Stimulated activated CD4-positive, alpha-beta T cell treated with anti-CD3 and anti-CD28 coated beads, Interleukin-4, amount 100 ng/mL, for 1 hour (primary cell): ENCODE measurements at places on chromosomes 12 and 14.

DNA sequence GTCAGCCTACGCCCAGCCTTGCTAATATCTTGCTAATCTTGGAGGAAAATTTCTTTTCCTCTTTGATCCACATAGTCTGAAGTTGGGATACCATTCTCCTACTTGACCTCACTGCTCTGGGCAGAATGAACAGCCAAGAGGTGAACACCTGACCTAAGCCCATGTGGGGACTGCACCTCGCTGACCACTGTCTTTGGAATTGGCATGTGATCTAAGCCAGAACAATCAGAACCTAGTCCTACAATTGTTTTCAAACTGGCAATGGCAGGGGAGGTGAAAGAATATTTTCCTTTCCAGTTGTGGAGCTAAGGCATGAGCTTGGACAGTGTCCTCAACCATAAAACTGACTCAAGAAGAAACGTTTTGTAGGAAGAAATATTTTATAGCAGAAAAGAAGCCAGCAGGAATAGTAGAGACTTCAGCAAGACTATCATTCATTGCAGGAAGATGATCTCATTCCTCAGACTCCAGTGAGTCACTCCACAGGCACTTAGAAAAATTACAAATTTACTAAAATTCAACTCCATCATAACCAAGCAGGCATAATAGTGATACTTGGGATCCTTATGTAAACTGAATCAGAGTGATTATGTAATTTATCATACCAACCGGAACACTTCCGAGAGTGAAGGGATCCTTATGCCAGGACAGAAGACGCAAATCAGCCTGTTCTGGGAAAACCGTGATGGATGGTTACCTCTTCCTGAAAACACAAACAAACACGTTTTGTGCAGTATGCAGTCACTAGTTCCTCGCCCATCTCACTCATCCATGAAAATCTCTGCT is 14.7 kb downstream of the PTPRO start:
- DNase-seq, result no peak

GRCh38 chr12:14769969-14770495 is 33.2 kb downstream of the WBP11 start:
- peak; percentile 89 for DNase-seq

GRCh38 chr14:54627540-54628363 is 60.8 kb downstream of the SAMD4A start:
- peak; percentile 14 for DNase-seq

GRCh38 chr12:52903285-52903854 is 1.5 kb downstream of the KRT8 start:
- peak; percentile 67 for DNase-seq

GRCh38 chr14:41404126-41404525 is 202.6 kb upstream of the LRFN5 start:
- no peak for DNase-seq

DNA sequence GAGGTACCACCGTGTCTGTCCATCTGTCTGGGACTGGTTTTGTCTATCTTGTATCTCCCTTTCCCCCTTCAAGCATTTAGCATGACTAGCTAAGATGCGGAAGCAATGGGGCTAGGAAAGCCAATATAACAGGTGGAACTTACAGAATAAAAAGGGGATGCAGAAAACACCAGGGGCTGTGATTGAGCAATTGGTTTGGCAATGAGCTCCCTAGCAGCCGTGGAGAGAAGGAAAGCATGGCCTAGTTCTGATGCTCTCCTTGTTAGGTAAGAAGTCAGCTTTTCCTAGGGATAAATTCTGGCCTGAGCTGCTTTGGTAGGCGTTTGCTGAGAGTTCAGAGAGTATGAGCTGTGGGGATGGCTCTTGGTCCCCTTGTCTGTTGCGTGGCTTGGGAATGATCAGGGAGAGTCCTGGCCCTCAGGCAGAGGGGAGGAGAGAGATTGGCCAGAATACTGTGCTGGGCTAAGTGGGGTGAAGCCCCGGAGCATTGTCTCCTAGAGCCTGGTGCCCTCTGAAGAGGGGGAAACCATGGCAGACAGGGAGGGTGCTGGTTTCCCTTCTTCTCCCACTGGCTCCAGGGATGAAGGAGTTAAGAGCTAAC is 7.1 kb downstream of the SETD1B start:
- no peak for DNase-seq

- no peak for DNase-seq
These were observed 64.5 kb downstream of the FZD10 start for GRCh38 chr12:130226771-130227170.

- DNase-seq, result no peak
These were observed 260.5 kb downstream of the RAD51B start for GRCh38 chr14:68079941-68080697.

GRCh38 chr12:2360630-2361170 is 307.9 kb downstream of the CACNA1C start:
- no peak for DNase-seq

GRCh38 chr12:129520739-129521138 is 383.1 kb downstream of the TMEM132D start:
- no peak for DNase-seq

GRCh38 chr12:29281371-29282005 is 99.5 kb downstream of the ERGIC2 start:
- DNase-seq, result no peak

GRCh38 chr12:47312808-47313426 is 233.2 kb upstream of the AMIGO2 start:
- no peak for DNase-seq

DNA sequence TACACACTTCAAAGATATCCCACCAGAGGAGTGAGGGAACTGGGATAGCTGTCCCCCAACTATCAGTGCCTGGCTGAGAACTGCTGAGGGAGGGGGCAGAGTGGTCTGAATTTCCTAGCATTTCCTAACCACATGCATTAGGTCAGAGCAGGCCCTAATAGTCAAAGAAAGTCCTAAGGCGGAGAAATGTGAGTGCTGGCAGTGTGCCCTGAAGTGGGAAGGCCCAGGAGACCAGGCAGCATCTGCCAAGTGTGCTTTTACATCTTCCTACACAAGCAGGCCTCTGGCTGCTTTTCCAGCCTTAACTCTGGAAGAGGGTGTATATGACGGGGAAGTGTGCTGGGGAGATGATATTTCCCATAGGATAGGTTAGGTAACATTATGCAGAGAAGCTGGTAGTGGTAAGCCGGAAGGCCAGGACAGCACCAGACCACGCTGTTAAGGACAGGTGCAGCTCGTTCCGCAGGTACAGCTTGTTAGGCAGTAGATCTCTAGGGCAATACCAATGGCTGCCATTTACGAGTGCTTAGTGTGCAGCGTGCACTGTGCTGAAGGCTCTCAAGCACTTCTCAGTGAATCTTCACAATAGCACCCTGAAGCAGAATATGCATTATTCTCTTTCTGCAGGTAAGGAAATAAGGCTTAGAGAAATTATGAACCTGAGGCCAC is 9.1 kb upstream of the CCDC198 start:
- no peak for DNase-seq

- no peak for DNase-seq
These were observed 78.9 kb downstream of the PLEKHA5 start for GRCh38 chr12:19208456-19208855.

- DNase-seq, result no peak
These were observed 78.0 kb downstream of the ARL6IP4 start for GRCh38 chr12:123058481-123058880.

DNA sequence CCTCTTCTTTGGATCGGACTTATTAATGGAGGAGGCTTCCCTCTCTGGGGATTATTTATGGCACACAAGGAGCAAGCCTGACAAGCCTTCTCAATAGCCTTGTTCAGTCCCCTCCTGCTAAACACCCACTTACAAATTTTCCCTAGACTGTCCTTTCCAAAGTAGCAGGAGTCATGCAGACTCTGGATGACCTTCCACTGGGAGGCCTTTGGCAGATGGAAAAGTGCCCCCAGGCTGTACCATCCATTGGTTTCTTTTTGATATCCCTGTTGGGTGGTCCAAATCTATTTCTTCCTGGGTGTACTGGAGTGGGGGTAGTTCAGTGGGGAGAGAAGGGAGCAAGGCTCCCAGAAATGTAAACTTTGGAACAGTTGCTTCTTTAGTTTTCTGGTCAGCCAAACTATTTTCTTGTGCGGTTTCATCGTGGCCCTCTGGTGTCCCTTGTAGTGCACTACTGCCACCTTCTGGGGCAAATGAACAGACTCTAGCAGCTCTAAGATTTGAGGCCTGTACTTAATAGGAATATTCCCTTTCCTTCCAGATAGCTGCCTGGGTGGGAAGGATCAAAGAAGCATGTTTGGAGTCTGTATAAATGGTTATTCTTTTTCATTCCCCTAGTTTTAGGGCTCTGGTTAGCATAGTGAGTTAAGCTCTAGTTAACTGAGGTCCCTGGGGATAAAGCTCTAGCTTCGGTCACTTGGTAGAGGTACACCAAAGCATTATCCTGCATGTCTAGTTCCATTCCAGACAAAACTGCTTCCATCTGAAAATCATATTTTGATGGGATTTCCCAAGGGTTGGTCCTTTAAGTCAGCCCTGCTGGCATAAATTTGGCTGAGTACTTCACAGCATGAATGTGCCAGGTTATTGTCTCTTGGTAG is 409.5 kb downstream of the SLC6A15 start:
- no peak for DNase-seq

DNA sequence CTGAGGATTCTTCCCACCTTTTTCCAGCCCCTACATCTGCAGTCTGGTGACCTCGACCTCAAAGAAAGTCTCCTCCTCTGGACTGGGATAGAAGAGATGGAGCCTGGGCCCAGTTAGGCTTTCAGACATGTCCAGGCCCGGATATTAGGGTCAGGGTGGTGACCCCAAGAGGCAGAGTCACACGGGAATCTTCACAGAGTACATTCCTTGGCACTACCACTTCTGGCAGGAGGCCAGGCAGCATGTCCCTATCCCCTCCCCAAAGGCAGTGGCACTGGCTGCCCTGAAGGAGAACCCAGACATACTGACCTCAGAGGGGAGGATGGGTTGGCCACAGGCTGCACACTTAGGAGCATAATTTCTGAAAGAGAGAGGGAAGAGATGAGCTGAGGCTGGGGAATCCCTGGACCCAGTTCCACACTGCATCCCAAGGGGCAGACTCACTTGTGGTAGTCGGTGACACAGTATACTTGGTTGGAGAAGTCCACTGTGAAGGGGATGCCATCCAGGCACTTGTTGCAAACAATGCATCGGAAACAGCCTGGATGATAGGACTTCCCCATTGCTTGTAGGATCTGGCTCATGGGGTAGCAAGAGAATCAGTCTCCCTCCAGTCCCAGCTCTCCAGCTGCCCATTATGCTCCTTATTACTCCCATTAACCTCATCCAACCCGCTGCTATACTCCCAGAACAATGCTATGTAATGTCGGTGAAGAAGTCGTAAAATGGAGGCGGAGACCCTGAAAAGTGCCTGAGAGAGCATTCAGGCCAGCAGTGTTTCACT is 7.6 kb downstream of the AJUBA start:
- no peak for DNase-seq

DNA sequence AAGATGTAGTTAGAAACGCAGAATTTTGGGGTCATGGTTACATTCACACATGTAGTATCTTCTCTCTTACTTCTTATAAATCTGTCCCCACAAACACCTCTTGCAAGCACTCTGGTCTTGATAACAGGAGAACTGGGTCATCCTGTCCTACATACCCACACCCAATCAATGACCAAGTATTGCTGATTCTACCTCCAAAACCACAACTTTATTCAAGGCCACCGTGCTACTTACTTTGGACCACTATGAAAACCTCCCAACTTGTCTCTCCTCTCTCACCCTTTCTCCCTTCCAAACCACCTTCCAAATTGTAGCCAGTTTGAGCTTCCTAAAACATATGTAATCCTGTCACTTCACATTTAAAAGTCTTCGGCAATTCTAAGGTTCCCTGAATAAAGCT is 5.4 kb downstream of the SERPINA11 start:
- no peak for DNase-seq

GRCh38 chr12:104910196-104910840 is 47.8 kb downstream of the SLC41A2 start:
- no peak for DNase-seq

GRCh38 chr12:113104953-113105510 is 30.5 kb downstream of the RASAL1 start:
- no peak for DNase-seq

DNA sequence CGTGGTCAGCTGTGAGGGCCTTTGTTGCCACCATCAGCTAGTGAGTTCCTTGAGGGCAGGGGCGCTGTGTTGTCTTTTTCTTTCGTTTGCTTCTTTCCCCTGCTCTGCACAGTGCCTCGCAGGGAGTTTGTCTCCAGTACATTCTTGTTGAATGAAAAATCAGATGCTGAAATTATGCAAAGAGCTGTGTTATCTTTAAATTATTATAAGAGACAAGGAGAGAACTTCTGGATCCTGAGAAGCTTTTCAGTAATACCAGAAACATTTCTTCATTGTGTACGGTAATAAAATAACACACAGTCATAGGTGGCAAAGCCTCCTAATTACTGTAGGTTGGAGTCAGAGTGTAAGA is 14.9 kb downstream of the EML1 start:
- no peak for DNase-seq

- no peak for DNase-seq
These were observed 33.3 kb upstream of the NUDT14 start for GRCh38 chr14:105214324-105214915.

DNA sequence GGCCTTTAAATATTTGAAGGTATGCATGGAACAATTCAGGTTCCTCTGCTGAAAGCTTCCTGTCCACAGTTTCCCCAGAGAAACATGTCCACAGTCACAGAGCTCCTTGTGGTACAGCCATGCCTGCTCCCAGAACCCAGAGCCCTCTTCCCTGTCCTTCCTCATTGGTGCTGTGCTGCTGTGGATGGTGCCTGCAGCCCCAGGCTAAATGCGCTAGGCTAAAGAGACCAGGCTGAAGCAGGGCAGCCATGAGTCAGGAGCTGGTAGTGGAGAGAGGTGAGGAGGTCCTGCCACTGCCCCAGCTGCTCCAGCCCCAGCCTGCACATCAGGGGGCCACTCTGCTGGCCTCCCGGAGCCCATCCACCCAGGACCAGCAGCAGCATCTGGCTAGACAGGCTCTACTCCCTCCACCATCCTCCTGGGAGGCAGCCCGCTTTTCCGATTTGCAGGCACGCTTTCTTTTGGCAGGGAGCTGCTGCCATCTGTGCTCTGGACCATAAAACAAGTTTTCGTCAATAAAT is 65.4 kb upstream of the DDX11 start:
- DNase-seq, result no peak

GRCh38 chr12:132465269-132466190 is 24.4 kb upstream of the FBRSL1 start:
- no peak for DNase-seq

GRCh38 chr12:108121320-108121719 is 7.8 kb upstream of the WSCD2 start:
- no peak for DNase-seq

- DNase-seq, result no peak
These were observed 56.6 kb upstream of the CRACR2A start for GRCh38 chr12:3809357-3810015.

- DNase-seq, result no peak
These were observed 8.0 kb upstream of the CPNE6 start for GRCh38 chr14:24063263-24063836.

GRCh38 chr14:54785136-54785777 is 117.4 kb downstream of the GCH1 start:
- DNase-seq, result no peak

GRCh38 chr14:37196604-37197420 is 925 bp upstream of the MIPOL1 start:
- no peak for DNase-seq
